ENCODE measurements at places on chromosomes 16 and 17.

DNA sequence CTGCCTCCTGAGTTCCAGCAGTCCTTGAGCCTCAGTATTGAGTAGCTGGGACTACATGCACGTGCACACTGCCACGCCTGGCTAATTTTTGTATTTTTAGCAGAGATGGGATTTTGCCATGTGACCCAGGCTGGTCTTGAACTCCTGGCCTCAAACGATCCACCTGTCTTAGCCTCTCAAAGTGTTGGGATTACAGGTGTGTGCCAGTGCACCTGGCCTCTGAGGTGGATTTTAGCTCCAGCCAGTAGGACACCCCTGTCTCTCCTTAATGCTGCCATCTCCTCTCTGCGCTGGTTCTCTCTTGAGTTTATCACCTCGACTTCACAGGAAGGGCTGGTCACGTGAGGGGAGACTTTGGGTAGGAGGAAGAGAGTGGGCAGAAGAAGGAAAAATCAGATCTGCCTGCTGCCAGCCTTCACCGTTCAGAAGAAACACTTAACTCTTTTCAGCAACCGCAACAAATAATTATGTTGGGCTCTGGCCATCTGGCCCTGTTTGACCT is 55.1 kb downstream of the NDE1 start:
- DNase-seq, result no peak

GRCh38 chr16:28902909-28903308 is 22.1 kb downstream of the RABEP2 start:
- DNase-seq, result no peak

GRCh38 chr16:12502676-12503075 is 301.0 kb downstream of the CPPED1 start:
- no peak for DNase-seq

DNA sequence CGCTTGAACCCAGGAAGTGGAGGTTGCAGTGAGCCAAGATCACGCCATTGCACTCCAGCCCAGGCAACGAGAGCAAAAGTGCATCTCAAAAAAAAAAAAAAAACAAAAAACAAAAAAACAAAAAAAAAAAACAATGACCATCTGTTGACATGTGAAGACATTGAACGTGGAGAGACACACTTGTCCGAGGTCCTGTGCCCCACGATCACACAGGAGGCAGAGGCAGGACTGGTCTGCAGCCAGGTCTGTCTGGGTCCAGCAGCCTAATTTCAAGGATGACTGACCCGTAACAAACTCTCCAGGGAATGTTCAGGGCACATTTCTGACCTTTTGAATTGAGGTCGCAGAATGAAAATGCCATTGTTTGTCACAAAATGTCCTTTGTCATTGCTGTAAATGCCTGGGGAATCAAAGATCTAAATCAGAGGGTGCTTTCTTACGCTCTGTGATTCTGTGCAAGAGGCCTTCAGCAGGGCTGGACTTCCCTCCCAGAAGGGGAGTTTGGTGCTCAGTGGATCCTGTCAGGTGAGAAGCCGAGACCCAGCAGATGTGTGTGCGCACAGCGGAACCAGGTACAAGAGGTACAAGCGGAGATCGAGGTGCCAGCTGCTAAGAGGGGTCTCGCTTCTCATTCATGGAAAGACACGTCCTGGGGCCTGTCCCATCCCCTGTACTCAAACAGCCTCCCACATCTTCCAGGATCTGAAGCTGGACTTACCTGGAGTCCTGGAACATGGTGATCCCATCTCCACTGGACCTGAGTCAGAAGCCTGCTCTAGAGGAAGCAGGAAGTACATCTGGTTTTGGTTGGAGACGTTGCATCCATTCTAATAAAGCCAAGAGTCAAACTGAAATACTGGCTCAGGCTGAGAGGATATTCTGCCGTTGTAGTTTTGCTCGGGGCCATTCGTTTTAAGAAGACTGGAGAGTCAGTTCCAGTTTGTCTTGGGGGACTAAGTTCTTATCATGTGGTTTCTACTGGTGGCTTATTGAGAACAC is 95.8 kb downstream of the IRF8 start:
- DNase-seq, result no peak

DNA sequence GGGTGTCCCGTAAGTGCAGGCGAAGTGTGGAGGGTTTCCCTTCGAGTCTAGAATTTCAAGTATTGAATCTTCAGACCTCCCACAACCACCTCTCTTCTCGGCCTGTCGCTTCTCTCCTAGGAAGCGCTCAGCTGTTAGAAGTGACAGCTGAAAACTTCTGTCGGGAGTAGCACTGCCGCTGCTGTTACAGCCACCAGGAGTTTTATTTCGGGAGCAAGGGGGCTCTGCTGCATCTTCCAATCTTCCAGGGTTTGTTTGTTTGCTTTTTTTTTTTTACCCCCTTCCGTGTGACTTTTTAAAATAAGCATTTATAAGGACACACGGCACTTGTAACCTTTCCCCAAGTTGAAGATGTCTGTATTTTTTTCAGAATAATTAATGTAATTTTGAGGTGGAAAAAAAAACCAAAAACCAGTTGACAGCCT is 767 bp downstream of the RPS6KB1 start:
- DNase-seq, result no peak

DNA sequence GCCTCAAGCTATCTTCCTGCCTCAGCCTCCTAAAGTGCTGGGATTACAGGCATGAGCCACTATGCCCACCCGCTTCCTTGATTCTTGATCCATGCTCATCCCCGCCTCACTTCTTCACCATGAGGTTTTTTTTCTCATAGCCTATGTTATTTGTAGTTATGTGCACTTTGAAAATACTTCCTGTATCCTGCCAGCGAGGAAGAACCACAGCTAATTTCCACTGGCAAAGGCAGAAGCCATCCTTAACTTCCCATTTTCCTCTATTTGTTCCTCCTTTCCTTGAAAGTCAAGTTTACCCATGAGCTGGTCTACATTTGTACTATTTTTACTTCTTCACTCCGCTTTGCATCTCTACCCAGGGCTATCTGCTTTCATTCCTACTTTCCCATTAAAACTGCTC is 189.7 kb upstream of the ZFHX3 start:
- DNase-seq, result no peak

DNA sequence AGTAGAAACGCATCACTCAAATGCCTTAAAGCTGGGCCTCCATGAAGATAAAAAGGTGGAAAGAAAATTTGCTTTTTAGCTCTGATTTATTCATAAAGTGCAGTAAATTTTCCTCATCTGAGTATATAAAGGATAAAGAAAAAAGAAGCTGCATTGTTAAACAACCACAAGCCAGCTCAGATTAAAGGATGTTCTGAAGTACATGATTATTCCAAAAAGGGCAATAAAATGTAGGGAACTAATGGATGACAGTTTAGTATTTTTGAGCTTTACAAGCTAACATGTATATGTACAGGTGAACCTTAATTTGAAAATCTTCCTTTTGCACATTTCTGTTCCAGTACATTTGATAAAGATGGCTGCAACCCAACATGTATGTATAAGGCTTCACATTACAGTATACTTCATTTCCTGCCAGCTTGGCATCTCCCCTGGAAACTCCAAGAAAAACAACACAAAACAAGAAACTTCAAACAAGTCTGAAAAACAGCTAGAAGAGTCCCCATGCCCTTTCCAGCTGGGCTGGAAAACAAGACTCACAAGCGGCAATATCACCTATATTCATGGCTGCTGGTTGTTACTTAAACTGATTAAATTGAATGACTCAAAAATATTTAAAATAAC is 225.7 kb downstream of the CEP112 start:
- no peak for DNase-seq
